ENCODE measurements at places on chromosomes 16 and 17.

- DNase-seq: no peak
Measured at GRCh38 chr17:79340333-79341221, 266.0 kb downstream of the ENGASE start.

- DNase-seq: peak; percentile 63
Measured at GRCh38 chr17:61485067-61485775, 33.0 kb downstream of the TBX4 start.

GRCh38 chr16:86088816-86089215, 189.9 kb downstream of the IRF8 start:
- no peak for DNase-seq

DNA sequence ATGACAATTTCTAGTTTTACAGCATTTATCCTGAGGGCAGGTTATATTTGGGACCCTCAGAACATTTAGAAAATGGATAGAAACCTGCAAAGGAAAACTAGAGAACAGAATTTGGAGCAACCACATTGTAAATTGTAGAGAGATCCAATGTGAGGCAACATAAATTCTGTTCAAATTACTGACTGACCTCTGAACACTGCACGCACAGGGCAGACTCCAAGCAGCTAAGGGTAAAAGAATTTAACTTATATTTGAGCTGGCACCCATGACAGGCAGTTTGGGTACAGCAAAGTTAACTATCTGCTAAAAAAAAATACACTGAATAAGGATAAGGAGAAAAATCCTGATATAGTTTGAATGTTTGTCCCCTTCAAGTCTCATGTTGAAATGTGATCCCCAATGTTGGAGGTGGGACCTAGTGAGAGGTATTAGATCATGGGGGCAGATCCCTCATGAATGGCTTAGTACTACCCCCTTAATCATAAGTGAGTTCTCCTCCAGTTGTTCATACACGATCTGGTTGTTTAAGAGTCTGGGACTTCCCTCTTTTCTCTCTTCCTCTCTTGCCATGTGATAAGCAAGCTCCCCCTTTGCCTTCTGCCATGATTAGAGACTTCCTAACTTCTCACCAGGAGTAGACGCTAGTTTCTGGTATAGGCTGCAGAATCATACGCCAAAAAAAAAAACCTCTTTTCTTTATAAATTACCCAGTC, 75.7 kb downstream of the FBXL20 start:
- DNase-seq: no peak

- peak; percentile 27 for DNase-seq
Measured at GRCh38 chr16:11329071-11329491, 16.2 kb upstream of the RMI2 start.

GRCh38 chr16:53769787-53770186, 65.8 kb downstream of the FTO start:
- no peak for DNase-seq

GRCh38 chr17:75077496-75078283, 10.1 kb upstream of the SLC16A5 start:
- no peak for DNase-seq

GRCh38 chr16:25996052-25996451, 304.3 kb downstream of the HS3ST4 start:
- no peak for DNase-seq

GRCh38 chr16:57146040-57146647, 39.7 kb downstream of the PSME3IP1 start:
- no peak for DNase-seq

GRCh38 chr17:82848022-82848592, 8.3 kb upstream of the ZNF750 start:
- DNase-seq: no peak

DNA sequence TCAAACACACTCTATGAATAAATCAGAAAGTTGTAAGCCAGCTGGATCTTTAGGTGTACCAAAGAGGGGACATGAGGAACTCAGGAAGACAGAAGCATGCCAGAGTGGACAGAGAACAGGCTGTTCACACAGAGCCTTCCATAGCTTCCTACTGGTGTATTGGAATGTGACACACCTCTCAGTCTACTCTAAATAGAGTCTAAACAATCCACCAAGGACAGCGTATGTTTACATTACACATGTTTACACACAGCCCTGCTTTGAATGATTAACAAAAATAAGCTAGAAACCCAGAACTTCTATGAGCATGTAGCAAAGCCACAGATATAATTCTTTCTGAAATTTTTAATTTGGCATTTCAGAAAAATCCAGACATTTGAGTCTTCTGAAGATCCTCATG, 1279.0 kb upstream of the CDH8 start:
- DNase-seq: no peak

- DNase-seq: no peak
Measured at GRCh38 chr17:19805006-19805405, 56.9 kb upstream of the ALDH3A1 start.

GRCh38 chr17:34770586-34770985, 190.7 kb downstream of the CCT6B start:
- DNase-seq: no peak

GRCh38 chr16:88649924-88650748, 717 bp downstream of the CYBA start:
- no peak for DNase-seq

- no peak for DNase-seq
Measured at GRCh38 chr16:79097771-79098170, 502.8 kb downstream of the MAF start.

GRCh38 chr16:65782611-65783600, 583.6 kb upstream of the CDH5 start:
- peak; percentile 44 for DNase-seq

- DNase-seq: no peak
Measured at GRCh38 chr16:87160701-87161337, 156.4 kb downstream of the C16orf95 start.

DNA sequence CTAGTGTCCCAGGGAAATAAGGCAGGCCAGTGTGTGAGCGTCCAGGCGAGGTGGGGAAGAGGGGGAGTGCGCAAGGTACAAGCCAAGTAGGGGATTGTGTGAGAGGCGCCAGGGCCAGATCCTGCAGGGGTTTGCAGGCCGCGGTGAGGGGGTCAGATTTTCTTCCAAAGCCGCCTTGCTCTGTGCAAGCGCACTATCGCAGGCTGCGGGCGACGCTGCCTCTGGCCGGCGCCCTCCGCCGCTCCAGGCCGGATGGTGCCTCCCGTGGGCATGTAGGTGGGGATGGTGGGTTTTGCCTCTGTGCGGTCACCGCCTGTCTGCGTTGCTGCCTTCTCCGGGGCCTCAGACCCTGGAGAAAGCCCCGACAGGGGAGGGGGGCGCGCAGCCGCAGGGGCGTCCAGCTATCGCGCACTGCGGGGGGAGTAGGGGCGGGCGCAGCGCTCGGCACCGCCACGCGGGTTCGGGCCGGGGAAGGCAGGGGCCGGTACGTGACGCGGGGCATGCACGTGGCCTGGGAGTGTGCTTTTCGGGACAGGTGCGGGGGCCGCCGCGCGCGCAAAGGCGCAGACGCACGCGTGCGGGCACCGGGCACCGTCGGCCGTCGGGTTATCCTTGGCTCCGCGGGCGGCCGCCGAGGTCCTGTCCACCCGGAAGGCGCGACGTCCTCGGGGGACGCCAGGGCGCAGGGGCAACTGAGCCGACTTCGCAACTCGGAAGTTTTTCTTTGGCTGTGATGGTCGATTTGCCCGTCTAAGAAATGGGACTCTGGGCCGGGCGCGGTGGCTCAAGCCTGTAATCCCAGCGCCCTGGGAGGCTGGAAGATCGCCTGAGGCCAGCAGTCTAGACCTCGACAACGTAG, 1.1 kb upstream of the HAPSTR1 start:
- no peak for DNase-seq

GRCh38 chr16:72946474-72947194, 101.3 kb downstream of the ZFHX3 start:
- DNase-seq: no peak

DNA sequence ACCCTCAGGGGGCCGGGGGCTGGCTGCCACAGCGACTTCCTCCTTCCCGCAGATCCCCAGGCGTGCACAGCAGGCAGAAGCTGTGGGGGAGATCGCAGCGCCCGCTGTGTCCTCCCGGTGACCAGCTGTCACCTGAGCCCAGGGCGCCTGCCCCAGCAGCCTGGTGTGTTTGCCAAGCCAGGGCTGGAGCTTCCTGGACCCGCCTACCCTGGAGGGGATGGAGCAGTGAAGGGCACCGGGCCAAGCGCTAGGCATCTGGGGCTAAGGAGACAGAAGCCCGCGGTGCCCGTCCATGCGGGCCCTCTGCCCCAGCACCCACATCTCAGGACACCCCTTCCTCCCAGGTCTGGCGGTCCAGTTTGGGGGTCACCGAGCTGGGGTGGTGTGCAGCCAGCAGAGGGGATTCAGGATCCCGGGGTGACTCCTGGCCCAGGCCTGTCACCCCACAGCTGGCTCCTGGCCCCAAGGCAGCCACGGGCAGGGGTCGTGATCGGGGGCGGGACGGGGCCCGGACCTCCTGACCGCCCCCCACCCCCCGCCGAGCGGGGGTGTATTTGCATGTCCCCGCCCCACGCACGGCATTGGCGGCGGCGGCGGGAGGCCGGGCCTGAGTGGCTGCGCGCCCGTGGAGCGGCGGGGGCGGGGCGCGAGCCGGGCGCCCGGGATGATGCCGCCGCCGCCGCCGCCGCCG, at the start of gene RAB26:
Gene RAB26, plus strand, starts transcription at position 645 of the 691 bp plus-strand sequence. CDS start 159 bp downstream, outside the sequence.
- peak; percentile 82 for DNase-seq

GRCh38 chr16:54282202-54282927, 4.2 kb downstream of the IRX3 start:
- DNase-seq: no peak

DNA sequence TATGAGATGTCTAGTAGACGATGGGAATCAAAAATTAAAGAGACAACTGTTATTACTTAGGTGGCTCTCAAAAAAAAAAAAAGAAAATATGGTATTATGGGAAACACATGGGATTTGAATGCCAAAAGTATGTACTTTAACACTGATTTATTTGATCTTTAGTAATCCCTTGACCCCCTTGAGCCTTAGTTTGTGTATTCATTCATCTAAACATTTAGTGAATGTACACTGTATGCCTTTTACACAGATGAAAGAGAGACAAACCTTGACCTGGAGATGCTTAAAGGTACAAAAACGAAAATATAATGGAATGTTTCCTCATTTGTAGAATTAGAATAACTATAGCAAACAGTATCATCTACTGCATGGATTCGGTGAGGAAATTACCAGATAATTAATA, 38.6 kb upstream of the NETO2 start:
- DNase-seq: no peak

- no peak for DNase-seq
Measured at GRCh38 chr17:5661491-5662125, 77.3 kb upstream of the NLRP1 start.

GRCh38 chr16:84806256-84806889, 13.4 kb upstream of the CRISPLD2 start:
- peak; percentile 89 for DNase-seq

DNA sequence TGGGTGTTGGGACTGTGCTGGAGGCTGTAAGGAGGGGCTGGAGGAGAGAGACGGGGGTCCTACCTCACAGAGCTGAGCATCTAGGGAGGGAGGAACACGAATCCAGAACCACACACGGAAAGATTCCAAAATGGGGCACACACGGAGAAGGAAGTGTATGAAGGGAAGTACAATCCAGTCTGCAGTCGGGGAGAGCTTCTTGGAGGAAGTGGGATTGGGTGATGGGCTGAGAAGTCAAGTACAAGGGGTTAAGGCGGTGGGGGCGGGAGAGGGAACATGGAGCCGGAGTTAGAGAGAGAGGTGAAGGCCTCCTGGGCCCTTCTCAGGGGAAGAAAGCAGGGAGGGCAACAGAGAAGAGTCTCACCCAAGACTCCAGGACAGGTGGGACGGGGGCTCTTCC, 107.5 kb upstream of the CREBBP start:
- DNase-seq: no peak

DNA sequence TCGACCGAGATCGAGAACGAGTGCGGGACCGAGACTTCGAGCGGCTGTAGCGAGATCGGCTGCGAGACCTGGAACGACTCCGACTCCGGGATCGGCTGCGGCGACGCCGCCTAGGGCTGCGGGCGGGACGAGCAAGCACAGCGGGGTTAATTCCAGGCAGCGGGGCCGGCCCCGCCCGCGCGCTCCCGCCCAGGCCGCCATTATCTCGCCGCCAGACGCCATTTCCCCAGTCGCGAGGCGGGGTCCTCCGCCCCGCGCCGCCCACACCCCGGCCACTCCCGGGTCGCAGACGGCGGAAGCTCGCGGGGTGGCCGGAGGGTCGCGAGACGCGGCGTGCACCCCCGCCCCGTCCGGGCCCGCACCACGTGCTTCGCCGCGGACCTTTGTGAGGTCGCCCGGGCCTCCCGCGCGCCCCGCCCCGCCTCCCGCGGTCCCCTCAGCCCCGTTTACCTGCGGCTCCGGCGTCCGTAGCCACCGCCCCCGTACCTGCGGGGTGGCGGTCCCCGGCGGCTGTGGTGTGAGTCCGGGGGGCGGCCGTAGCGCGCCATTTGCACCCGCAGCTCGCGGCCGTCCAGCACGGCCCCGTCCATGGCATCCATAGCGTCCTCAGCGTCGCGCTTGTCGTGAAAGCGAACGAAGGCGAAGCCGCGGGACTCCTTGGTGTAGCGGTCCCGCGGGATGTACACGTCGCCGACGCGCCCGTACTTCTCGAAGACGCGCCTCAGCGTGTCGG, 616 bp downstream of the SRSF2 start:
- peak; percentile 39 for DNase-seq

DNA sequence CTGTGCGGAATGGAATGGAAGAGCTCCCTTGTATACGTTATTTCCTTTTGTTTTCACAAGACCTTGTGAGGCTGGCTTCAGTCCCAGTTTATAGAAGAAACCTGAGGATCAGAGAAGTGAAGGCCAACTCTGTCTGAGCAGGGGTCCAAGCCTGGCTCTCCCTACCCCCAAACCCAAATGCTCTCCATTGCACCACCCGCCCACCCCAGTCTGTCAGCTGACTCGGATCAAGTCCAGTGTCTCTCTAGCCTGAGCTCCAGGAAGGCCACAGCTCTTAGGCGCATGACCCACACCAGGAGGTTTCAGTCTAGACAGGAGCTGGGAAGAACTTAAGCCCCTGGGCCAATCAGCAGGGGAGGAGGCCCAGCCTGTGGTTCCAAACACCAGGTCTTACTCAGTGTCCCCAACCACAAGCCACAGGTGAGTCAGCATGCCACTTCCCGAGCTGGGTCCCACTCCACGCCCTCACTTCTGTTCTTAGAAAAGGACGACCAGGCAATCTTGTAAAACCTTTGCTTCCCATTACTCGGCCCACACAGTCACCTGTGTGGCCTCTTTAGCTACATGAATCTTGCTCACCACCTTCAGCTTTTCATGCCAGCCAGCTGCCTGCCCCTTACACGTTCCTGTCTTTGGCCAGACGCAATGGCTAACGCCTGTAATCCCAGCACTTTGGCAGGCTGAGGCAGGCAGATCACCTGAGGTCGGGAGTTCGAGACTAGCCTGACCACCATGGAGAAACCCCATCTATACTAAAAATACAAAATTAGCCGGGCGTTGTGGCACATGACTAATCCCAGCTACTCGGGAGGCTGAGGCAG, 27.8 kb downstream of the TK2 start:
- peak; percentile 99 for DNase-seq

- no peak for DNase-seq
Measured at GRCh38 chr16:75481475-75481874, 13.8 kb downstream of the CHST6 start.

DNA sequence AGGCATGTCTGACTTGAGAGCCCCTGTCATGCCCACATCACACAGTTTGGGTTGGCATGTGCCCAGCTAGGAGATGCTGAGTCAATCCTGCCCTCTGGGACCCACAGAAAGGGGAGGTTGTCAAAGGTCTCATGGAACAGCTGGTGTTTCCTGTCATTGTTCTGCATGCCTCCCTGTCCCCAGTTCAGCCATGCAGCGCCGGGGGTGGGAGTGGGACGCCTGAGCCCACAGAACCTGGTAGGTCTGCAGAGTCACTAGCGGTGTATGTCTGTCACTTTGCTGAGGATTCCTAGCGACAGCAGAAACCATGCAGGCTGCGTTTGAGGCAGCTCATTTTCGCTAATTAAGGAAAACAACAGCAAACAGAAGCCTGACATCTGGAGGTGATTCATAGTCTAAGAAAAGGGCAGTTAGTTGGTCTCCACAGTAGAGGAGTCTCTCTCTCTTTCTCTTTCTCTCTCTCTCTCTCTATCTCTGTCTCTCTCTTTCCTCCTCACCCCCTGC, 19.6 kb upstream of the CCL1 start:
- DNase-seq: peak; percentile 47
